ENCODE measurements at places on chromosomes 1 and 21.

DNA sequence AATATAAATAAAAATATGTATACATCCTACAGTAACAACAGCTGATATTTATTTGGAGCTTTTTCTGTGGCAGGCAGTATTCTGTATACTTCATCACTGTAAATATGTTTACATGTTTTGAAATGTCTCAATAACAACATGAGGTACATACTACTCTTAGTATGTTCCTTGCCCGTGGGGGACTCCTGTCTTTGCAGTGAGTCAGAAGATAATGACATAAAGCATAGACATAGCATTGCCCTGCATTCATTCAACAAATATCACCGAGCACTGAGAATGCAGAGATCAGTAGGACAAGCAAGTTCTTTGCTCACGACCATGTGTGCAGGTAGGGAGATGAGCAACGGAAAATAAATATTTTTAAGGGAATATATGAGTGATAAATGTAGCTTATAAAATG lies 246.5 kb downstream of the LTN1 start:
- no peak for DNase-seq

DNA sequence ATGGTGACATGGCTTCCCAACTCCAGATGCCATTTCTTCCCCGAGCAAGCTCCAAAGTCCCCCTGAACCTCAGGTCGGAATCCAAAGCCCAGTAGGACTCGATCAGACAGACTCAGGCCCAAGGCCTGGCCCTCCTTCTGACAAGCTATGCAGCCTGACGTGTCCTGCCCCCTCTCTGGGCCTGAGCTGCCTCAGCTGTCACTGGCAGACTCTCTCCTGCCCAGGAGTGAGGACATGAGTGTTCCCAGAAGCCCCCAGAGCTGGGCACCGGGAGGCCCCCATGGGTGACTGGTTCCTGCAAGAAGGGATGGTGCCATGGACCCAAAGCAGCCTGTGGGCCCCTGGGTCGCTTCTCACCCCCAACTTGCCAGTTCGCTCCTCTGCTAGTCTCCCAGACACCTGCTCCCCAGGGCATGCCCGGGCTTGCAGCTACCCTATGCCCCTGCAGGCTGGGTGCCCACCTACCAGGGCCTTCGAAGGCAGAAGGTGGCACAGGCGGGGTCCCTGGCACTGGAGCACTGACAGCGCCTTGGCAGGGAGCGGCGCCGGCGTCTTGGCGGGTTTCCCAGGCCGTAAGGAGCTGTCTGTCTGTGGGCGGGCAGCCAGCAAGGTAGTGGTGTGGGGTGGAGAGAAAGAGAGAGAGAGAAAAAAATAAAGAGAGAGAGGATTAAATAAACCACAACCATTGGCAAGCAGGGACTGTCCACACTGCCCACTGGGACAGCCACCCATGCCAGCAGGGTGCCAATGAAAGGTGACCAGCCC lies 2.3 kb downstream of the EDN2 start:
- no peak for DNase-seq

GRCh38 chr1:227127891-227128290 lies 187.8 kb downstream of the COQ8A start:
- DNase-seq = no peak

DNA sequence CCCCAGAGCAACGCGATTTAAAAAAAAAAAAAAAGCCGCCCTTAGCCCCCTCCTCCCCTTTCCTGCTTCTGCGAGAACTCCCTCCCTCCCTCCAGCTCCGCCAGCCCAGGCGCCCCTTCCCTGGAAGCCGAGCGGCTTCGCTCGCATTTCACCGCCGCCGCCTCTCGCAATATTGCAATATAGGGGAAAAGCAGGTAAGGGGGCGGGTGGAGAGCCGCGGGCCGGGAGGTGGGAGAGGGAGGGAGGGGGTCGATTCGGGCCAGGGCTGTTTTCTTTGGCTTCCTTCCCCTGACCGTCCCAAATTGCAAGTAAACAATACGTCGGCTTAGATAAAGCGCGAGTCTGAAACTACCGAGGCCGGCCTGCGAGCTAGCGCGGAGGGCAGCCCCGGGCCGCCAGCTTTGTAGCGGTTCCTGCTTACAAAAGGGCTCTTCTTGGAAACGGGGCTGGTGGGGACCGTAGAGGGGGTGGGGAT lies 408 bp downstream of the LMO4 start:
- peak; percentile 30 for DNase-seq

DNA sequence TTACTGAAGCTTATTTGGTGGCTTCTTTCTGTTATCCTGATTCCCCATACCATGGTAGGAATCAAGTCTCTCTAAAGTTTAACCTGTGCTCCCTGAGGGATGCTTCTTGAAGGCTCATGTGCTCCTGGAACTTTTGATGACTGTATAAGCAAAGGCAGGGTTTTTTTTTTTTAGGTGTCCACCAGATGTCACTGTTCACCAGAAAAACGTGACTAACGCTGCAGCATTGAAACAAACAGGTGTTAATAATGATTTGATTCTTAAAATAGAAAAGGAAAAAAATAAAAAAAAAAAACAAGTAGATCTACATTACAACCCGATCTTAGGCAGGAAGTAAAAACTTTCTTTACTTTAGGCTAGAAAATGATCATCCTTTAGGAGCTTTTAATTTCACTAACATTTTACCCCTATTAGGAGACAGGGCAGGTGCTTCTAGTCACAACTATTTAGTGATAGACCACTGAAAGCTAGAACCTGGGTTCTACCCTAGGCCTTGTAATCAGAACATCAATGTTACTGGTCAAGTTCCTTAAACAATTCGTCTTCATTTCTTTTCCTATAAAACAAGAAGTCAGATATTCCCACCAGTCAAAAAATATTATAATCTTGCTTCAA lies 223.0 kb downstream of the PLA2G4A start:
- no peak for DNase-seq

DNA sequence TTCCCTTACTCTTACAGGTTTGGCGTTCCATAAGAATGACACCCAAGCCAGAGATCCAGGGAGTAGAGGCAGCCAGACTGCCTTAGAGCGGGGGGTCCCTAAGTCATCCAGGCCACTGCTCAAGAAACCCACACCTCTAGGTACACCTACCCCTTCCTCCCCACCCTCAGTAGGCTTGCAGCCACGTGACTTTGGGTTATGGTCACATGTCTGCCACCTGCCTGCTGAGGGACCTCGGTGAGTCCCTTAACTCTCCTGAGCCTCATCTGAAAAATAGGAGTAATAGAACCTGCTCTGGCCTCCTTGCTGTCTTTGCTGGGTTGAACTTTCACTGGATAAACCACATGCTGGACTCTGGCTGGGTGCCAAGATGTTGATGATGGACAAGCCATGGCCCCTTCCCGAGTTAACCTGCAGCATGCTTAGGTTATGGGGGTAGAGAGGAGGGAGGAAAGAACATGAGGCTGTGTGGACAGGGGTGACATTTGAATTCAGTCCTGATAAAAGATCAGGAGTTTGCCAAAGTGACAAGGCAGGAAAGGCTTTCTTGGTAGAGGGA lies 4.5 kb downstream of the RPS6KA1 start:
- DNase-seq = no peak

DNA sequence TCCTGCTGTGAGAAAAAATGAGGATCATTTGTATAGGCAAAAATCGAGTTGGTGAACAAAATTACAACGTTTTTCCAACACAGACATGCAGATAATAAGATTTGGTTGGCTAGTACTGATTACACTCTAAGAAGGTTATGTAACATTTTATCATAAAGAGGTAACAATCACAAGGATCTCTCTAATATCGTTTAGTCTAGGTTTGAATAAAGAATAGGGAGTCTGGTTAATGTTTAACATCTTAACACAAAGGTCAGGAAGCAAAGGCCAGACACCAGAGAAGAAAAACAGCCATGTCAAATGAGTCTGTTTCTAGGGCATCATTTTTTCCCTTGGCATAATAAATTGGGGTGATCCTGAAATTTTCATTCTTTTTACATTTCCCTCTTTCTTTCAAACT lies 207.4 kb upstream of the CHRM3 start:
- no peak for DNase-seq

- no peak for DNase-seq
Measured at GRCh38 chr1:116690849-116691406, 23.4 kb upstream of the IGSF3 start.

- peak; percentile 20 for DNase-seq
Measured at GRCh38 chr1:234214129-234214910, 158.9 kb upstream of the COA6 start.

GRCh38 chr1:151334822-151335221 lies 7.6 kb upstream of the PI4KB start:
- no peak for DNase-seq

DNA sequence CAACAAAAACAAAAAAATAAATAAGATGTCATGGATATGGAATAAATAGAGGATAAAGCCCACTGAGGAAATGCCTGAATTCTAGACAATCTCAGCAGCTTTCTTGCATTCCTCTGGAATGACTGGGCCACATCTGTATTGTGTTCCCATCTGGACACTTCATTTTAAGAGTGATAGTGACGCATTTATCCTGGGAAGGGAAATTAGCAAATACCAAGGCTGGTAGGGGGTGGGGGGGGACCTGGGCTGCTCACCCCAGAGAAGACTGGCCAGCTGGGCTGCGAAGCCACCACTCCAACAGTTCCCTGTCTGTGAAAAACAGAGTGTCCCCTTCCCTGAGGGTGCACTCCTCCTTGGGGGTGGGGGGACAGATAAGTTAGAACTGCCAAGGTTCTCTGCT lies 106.3 kb downstream of the HIVEP3 start:
- DNase-seq = no peak

GRCh38 chr1:67721650-67722291 lies 36.8 kb downstream of the GADD45A start:
- no peak for DNase-seq

- DNase-seq = no peak
Measured at GRCh38 chr1:20660847-20661206, 342 bp downstream of the DDOST start.

DNA sequence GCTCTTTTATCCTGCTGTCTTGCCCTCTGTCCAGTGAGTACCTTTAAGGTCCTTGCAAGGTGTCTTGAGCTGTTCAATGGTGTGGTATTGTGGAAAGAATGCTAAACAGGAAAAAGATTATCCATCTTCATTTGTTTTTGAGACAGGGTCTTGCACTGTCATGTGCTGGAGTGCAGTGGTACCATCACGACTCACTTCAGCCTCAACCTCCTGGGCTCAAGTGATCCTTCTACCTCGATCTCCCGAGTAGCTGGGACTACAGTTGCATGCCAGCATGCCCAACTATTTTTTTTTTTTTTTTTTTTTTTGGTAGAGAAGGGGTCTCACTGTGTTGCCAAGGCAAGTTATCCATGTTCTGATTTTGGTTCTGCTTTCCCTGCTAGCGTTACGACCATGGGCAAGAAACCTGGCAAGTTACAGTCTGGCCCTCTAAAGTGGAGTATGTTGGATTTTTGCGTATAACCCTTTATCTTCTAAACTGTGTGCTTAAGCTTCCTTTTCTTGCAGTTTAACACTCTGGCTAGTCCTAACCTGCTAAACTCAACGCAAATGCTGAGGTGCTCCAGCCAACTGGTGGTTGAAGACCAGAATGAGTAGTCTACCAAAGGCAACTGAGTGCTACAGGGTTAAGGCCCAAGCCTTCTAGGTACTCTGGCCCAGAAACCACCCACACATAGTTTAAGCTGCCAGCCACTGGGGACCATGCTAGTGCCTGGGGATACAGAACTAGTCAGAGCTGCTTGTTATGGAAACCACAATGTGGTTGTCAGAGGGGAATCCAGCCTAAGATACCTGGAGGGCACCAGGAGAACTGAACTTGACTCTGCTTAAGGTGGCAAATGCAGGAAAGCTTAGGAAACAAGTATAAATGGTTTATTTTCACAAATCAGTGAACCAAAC lies 7.9 kb downstream of the RPL11 start:
- DNase-seq = peak; percentile 14

DNA sequence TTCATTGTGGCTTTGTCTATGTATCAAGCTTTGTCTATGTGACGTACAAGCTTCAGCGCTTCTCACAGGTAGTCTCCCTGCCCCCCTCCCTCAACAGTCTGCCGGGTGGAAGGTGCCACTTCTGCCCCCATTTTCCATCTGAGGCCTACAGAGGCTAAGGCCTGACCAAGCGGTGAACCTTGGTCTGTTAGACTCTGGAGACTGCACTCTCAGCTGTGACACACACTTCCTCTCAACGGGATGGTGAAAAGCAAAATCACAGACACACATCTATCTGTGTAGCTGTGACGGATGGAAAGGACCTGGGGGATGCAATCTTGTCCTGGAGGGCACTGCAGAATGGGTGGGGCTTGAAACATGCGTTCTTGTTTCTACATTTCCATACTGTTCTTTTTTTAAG lies 152.9 kb upstream of the EDN2 start:
- no peak for DNase-seq

DNA sequence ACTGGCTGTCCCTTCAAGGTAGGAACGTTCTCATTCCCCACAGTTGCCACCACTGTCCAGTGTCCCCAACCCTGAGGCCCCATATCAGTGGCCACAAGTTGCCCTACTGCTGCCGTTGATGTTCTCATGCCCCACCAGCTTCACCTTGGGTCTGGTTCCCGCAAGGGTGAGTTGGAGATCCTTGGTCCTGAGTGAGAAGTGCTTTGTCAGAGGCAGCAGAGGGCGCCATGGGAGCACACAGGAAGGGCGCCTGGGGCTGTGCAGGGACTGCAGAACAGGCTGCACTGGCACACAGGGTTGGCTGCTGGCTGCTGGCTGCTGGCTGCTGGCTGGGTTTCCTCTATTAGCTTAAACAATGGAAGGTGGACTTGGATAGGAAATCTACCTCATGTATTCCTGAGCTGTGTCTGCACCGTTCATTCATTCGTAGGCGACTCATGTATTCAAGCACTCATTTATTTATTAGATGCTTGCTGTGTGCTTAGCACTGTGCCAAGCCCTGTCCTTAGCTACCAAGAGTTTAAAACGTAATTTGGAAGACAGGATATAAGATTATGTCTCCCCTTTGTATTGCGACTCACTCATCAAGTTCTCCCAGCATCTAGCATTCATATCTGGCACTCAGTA lies 2.1 kb upstream of the S100A9 start:
- peak; percentile 12 for DNase-seq

All from stimulated activated CD8-positive, alpha-beta memory T cell treated with anti-CD3 and anti-CD28 coated beads, Interleukin-2, amount 100 ng/mL, for 48 hours (primary cell).